Pancreas (tissue), 10 donors: ENCODE measurements at places on chromosomes 16 and 17. TPM values are rescaled to one million over a fixed set of nuclear protein-coding genes. Genes with fewer than 3 reads are reported as not detected.

DNA sequence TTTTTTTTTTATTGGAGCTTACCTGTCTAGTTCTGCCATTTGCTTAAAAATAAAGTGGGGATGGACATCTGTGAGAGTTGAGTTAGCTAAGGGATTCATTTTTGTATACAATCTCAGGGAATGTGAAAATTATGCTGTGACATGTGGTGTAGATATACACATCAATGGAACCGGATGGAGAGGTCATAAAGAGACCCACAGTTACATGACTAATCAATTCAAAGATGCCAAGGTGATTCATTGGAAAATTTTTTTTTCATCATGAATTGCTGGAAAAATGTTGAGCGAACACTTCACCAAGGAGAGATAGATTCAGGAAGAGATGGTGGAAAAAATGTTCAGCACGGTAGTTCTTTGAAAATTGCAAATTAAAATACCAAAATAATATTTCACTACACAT, 605.4 kb upstream of the KIF2B start:
- H3K4me1 ChIP-seq: no peaks in the 10 kb centered on the region
- no peaks in the 10 kb centered on the region for H3K27me3 ChIP-seq
- H3K4me3 ChIP-seq: no peak overlapping the region

TMEM238L gene
- total RNA-seq: not detected

GRCh38 chr16:2987286-2987685, 7.0 kb upstream of the PKMYT1 start:
- H3K36me3 ChIP-seq: no peaks in the 10 kb centered on the region
- no peaks in the 10 kb centered on the region for H3K27me3 ChIP-seq
- peaks cover 17% of the 10 kb centered on the region for H3K4me1 ChIP-seq
- no peak for DNase-seq

SLC16A6 gene
- 0.08 TPM for total RNA-seq

GRCh38 chr16:88510091-88510994, 57.3 kb downstream of the ZFPM1 start:
- no peaks in the 10 kb centered on the region for H3K27me3 ChIP-seq
- no peak for DNase-seq
- no peak overlapping the region for H3K4me3 ChIP-seq
- peak overlapping the region; percentile 72 for H3K27ac ChIP-seq
- peaks cover 19% of the 10 kb centered on the region for H3K4me1 ChIP-seq

DNA sequence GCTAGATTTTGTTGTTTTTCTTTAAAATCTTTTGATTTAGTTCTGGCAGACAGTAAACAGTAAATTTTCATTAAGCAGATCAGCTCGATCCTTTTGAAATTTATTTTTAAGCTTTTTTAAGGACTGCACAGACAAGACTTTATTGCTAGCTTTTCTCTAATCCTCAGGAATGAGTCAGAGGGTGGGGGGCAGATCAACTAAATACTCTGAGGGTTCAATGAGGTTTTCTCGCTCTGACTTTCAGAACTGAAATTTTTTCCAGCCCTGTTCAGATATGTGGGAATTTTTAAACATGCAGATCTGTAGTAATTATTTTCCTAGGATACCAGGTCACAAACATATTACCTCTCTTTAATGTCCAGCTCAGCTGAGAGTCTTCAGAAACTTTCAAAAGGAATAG, 977.2 kb downstream of the CDH11 start:
- no peaks in the 10 kb centered on the region for H3K4me1 ChIP-seq
- no peaks in the 10 kb centered on the region for H3K27me3 ChIP-seq
- H3K36me3 ChIP-seq: no peaks in the 10 kb centered on the region
- no peak overlapping the region for H3K4me3 ChIP-seq
- H3K27ac ChIP-seq: no peak overlapping the region
- DNase-seq: no peak

- H3K27ac ChIP-seq: no peak overlapping the region
- H3K4me3 ChIP-seq: no peak overlapping the region
- no peaks in the 10 kb centered on the region for H3K36me3 ChIP-seq
Measured at GRCh38 chr17:38418693-38419507, 9.4 kb upstream of the ARHGAP23 start.
